Upper lobe of right lung (tissue), 1 donor: ENCODE measurements at places on chromosomes 2 and 18.

DNA sequence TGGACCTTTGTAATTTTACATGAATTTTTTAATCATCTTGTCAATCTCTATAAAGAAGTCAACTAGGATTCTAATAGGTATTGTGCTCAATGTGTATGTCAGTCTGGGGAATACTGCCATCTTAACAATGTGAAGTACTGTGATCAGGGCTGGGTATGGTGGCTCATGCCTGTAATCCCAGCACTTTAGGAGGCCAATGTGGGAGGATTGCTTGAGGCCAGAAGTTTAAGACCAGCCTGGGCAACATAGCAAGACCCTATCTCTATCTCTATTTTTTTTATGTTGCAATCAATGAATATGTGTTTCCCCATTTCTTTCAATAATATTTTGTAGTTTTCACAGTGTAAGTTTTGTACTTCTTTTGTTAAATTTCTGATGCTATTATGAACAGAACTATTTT lies 185.0 kb downstream of the DYM start:
- no peak for DNase-seq

GRCh38 chr2:190867212-190867611 lies 13.4 kb upstream of the GLS start:
- no peak for DNase-seq

DNA sequence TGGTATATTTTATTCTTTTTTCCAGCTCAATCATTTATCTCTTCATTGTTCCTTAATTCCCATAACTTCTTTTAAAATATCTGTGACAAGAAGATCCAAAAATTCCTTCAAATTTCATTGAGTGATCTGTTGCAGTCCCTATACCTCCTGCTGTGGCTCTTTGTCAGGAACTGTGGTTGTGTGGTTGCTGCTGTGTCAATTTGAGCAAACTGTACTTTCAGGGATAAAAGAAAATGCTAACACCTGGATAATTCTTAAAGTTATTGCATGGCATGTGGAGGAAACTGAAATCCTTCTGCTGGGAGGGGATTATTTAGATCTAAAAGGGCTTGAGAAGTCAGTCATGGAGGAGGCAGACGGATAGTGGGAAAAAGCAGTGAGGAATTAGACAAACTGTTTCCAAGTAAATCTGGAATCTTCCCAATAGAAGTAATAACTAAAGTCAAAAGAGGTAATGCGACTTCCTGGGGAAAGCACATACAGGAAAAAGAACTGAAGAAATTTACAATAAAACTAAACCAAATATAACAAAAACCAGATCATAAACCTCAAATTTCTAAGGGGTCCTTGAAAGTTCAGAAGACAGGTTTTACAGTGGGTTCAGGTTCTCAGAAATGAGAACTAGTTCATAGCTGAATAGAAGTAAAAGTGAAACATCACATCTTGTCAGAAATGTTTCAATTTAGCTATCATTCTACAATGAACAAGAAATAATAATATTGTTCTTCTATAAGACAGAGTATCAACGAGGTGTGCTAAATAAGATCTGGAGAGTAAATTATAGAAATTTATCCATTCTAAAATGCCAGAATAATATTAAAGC lies 33.5 kb upstream of the CD226 start:
- no peak for DNase-seq

GRCh38 chr18:62757399-62758010 lies 42.2 kb downstream of the PHLPP1 start:
- no peak for DNase-seq

GRCh38 chr2:47516360-47517104 lies 113.6 kb downstream of the MSH2 start:
- no peak for DNase-seq

- DNase-seq = no peak
Observed at GRCh38 chr2:227410191-227410590, 22.4 kb upstream of the SCYGR1 start.

DNA sequence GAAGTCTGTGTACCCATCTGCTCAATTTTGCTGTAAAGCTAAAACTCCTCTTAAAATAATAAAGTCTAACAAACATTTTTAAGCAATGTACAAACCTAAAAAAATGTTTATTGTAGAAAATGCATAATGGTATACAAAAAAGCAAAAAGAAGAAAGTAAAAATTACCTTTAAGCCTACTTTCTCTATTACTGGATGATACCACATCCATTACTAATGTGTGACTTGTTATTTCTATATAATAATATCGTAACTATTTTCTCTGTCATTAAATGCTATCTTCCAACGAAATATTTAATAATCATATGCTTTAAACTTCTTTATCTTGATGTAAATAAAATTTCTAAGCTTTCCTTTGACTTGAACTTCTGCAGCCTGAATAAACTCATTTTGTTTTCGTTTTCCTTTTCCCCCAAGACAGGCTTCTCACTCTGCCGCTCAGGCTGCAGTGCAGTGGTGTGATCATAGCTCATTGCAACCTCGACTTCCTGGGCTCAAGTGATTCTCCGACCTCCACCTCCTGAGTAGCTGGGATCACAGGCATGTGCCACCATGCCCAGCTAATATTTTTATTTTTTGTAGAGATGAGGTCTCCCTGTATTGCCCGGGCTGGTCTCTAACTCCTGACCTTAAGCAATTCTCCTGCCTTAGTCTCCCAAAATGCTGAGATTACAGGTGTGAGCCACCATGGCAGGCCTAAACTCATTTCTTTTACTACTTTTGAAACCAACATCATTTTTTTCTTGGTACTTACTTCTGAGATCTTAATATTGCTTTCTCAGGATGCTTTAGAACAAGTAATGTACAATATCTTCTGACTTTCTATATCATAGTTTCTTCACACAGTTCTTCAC lies 18.1 kb upstream of the DNAH7 start:
- DNase-seq = no peak

GRCh38 chr2:174003720-174004695 lies 38.8 kb upstream of the SP3 start:
- no peak for DNase-seq

GRCh38 chr2:234724850-234725249 lies 227.0 kb upstream of the SH3BP4 start:
- DNase-seq = no peak

DNA sequence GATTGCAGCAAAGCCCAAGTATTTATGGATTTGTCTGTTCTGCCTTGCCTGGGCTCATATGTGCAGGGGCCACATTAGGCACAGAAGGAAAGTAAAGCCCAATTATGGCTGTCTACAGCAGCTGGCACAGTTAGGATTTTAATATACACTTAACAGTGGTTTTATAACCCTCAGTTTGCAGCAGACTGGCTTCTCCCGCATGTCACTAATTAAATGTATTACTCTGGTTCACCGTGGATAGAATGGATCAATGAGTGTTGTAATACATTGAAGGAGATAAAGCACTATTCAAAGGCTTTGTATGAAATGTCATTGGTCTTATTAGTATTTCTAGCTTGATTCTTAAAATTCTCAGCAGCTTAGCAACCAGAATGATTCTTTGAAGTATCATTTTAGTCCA lies 320.2 kb downstream of the KCNS3 start:
- DNase-seq = no peak

DNA sequence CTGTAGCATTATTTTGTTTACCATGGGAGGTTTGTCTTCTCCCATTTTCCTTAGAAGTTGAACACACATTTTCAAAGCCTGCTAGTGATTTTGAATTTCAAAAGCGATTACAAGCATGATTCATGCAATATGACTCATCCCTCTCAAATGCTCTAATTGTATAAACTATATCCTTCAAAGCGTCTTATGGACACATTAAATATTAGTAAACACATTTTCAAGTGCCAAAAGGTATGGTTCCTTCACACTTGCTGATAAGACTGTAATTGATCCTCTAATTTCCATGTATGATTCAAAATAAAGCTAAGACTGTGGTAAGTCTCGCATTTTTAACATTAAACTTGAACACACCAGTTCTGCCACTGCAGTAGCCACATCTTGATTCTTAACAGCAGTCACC lies 512.9 kb downstream of the LRRTM4 start:
- DNase-seq = no peak

DNA sequence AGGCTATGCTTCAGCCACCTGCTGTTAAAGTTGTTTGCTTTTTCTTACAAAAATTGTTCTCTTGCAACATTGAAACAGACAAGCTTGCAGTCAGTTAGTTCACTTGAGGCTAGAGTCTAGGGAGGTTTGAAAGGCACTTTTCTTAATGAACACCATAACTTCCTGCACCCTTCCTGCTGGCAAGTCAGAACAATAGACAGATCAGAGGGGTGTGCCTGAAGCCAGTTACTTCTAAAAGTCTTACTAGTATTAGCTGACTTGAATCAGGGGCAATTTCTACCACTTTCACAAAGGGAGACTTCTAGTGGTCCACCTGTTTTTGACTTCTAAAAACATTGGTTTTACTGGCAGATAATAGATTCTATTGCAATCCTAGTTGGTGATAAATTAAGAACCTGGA lies 367.4 kb upstream of the CDH20 start:
- no peak for DNase-seq

DNA sequence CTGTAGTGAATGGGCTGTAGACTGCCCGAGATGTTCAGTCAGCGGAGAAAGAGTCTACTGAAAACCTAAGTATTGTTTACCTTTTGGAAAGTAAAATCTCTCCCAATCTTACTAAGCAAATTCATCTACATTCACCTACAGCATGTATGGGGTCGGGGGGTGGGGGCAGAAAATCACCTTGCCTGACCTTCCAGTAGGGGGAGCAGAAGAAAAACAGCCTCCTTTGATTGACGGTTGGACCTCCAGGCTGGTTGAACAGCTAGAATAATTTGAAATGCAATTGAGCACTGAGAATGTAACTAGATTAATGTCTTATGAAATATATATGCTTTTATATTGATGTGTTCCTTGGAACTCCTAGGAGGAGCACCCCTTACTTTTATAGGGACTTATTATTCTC lies 10.0 kb downstream of the LRATD1 start:
- no peak for DNase-seq

GRCh38 chr2:140714586-140714985 lies 1416.2 kb downstream of the LRP1B start:
- DNase-seq = no peak

DNA sequence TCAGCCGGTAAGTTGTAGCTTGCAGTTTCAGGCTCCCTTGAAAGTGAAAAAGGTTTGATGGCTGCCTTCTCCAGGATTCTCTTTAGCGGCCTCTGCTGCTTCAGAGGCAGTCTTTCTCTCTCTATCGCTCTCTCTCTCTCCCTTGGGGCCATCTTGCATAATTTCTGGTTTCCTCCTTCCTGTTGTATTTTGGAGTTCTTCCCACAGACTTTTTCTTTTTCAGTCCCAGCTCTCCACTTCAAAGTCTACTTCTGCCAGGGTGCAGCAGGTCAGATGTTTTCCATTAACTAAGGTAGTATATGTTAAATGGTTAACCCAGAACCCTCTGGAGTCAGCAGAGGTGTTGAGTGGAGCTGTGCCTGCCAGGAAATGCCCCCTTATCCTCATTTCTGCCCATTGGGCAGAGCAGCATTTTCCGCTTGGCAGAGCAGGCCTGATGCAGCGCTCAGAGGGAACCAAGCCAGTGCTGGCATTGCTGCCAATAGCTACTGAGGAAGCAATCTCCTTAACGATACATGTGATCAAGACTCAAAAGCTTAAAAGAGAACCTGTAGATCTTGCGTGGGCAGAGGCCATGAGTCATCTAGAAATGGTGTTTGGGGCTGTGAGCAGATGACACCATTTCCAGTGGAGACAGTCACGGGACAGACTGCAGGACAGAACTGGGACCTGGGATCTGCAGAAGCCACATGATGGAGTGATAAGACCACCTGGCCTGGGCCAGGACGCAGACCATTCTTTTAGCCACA lies 20.8 kb downstream of the DBI start:
- DNase-seq = peak; percentile 91

GRCh38 chr18:58321986-58322385 lies 278.0 kb downstream of the NEDD4L start:
- DNase-seq = no peak

DNA sequence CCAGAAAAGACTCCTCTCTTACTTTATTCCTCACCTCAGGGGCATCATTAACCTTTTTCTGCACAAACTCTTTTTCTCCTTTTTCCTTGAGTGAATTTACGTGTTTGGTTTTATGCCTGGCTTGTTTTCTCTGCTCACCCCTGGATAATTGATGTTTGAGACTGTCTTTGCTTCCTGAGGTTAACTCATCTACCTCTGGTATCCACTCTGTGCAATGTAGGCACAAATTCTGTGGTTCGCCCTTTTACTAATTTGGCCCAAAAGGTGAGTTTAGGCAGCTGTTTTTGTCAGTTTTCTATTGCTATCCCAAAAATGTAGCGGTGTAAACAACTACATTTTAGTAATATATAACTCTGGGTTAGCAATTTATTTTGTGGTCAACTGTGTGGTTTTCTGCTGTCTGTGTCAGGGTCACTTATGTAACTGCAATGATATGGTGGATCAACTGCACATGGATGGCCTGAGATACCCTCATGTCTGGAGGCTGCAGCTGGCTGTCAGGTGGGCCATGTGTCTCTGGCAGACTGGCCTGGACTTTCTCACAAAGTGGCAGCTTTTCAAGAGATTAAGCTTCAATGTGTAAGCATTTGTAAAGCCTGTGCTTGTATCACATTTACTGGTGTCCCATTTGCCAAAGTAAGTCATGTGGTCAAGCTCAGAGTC lies 329.7 kb downstream of the FSIP2 start:
- no peak for DNase-seq

GRCh38 chr2:198852248-198852647 lies 605.5 kb downstream of the SATB2 start:
- DNase-seq = no peak

GRCh38 chr2:18883616-18884456 lies 294.5 kb upstream of the NT5C1B start:
- no peak for DNase-seq

- no peak for DNase-seq
Observed at GRCh38 chr18:60506190-60506589, 133.6 kb upstream of the MC4R start.

- DNase-seq = no peak
Observed at GRCh38 chr18:56678836-56679565, 27.8 kb downstream of the WDR7 start.

DNA sequence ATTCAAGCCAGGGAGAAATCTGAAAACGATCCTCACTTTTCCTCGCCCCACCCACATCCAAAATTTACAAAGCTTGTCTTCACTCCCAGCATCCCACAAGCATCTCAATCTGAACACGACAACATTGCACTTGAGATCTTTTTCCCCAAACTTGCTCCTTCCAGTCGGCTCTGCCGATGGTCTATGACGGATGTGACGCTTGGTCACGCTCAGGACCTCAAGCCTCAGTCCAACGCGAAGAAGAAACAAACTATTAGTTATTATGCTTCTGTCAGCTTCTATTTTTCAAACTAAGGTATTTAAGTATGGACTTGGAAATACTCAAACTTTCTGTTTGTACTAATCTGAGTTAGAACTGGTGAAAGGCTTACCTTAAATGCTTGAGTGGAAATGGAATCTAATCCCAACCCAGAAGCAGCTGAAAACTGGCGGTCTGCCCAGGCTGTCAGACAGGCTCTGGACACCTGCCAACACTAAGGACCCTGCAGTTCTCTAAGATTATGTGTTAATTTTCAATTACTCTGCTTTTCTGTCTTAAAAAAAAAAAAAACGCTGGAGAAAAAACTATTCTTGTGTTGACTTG lies 132.1 kb upstream of the DNMT3A start:
- no peak for DNase-seq

- DNase-seq = no peak
Observed at GRCh38 chr2:150802635-150803034, 315.2 kb upstream of the RND3 start.
